Left renal pelvis (tissue), 4 donors: ENCODE measurements at places on chromosomes 13 and 19. TPM values are rescaled to one million over a fixed set of nuclear protein-coding genes. Genes with fewer than 3 reads are reported as not detected.

GRCh38 chr19:45780146-45780447 lies 2.2 kb downstream of the DMPK start:
- DNase-seq = no peak

The FFAR3 gene
- polyA plus RNA-seq = not detected

GRCh38 chr13:97515643-97516042 lies 81.7 kb downstream of the RAP2A start:
- DNase-seq = no peak

The CEBPA gene
- 5.3 TPM for polyA plus RNA-seq

DNA sequence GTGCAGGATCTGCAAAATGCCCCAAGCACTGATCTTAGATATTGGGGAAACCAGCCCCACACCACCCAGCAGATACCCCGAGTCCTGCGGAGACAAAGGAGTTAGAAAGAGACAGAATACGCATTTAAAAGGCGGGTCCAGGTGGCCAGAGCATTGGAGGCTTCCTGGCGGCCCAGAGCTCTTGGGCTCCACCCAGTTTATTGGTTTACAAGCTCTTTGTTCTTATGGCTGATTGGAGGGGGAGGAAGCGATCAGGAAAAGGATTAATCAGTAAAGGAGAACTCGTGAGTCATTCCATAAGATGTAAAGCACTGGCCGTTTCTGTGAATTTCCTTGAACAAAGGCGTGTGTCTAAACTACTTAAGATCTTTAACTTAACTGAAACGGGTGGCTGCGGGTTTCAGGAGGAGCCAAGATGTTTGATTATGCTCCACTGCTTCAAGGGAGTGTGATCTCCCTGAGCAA lies 926 bp downstream of the ZNF587 start:
- DNase-seq = no peak

- no peak for DNase-seq
Measured at GRCh38 chr13:59488436-59488835, 675.3 kb downstream of the DIAPH3 start.
